Epithelial cell of esophagus (primary cell): ENCODE measurements at places on chromosomes 2 and 18.

- no peak for DNase-seq
Observed at GRCh38 chr2:76752506-76752905, 769.7 kb downstream of the LRRTM4 start.

GRCh38 chr2:27042159-27042661 lies 9.3 kb upstream of the AGBL5 start:
- no peak for DNase-seq

GRCh38 chr18:80200171-80200931 lies 47.0 kb downstream of the PARD6G start:
- no peak for DNase-seq

DNA sequence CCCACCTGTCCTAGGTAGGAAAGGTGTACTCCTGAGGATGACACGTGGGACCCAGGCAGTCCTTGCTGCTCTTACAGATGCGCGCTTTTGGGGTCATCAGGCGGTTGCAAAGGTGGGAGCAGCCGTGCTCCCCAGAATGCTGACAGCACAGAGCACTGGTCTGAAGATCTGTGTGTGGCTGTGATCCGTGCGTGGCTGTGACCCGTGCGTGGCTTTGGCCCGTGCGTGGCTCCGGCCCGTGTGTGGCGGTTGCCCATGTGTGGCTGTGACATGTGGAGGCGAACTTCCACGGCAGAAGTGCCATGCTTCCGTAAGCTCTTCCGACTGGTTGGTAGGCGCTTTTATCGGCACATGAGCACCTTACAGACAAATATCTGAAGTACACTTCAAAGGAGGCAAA lies 270.0 kb downstream of the AGAP1 start:
- DNase-seq, result no peak

- DNase-seq, result no peak
Observed at GRCh38 chr2:694174-694573, 17.0 kb upstream of the TMEM18 start.

- no peak for DNase-seq
Observed at GRCh38 chr2:236250909-236251579, 13.2 kb downstream of the ASB18 start.

DNA sequence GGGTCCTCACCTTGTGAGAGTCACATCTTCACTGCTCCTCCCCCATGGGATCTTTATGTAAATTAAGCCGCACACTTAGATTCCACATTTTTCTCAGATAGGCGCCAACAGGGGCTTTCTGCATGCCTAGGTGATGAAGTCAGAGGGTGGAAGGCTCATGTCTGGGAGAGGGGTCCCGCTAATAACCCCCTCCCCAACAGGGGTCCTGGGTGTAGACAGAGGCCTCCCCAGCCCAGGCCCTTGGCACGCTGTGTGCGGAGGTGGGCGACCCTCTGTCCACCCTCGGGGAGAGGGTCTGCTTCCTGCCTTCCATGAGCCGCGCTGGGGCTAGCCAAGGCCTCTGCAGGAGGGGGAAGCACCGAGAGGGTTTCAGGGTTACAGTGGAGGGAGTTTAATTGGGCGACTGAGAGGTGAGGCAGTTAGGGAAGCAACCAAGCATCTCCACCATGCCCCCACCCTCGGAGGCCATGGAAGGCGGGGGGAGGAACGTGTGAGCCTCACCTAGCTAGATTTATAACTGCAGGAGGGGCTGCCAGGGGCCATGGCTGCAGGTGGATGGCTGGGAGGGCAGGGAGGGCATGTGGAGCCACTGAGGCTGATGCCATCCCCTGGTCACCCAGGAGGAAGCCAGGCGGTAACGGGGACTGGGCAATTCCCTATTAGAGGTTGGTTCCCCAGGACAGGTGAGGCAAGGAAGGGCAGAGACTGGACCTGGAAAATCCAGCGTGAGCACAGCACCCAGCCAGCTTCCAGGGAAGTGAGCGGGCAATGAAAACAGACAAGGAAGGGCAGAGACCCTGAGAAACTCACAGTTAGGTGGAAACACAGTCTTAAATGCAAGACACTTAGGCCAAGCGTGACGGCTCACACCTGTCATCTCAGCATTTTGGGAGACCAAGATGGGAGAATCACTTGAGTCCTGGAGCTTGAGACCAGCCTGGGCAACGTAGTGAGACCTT lies 7.7 kb upstream of the PXDN start:
- no peak for DNase-seq

GRCh38 chr2:100603948-100604633 lies 41.3 kb downstream of the PDCL3 start:
- no peak for DNase-seq

GRCh38 chr18:9803698-9804516 lies 81.9 kb upstream of the TXNDC2 start:
- DNase-seq, result no peak

- no peak for DNase-seq
Observed at GRCh38 chr2:28627722-28628480, 123.7 kb upstream of the PPP1CB start.

- DNase-seq, result no peak
Observed at GRCh38 chr18:989425-989824, 84.8 kb downstream of the ADCYAP1 start.
